B cell (primary cell): ENCODE measurements at places on chromosomes 4 and X. TPM values are rescaled to one million over a fixed set of nuclear protein-coding genes. Genes with fewer than 3 reads are reported as not detected.

DNA sequence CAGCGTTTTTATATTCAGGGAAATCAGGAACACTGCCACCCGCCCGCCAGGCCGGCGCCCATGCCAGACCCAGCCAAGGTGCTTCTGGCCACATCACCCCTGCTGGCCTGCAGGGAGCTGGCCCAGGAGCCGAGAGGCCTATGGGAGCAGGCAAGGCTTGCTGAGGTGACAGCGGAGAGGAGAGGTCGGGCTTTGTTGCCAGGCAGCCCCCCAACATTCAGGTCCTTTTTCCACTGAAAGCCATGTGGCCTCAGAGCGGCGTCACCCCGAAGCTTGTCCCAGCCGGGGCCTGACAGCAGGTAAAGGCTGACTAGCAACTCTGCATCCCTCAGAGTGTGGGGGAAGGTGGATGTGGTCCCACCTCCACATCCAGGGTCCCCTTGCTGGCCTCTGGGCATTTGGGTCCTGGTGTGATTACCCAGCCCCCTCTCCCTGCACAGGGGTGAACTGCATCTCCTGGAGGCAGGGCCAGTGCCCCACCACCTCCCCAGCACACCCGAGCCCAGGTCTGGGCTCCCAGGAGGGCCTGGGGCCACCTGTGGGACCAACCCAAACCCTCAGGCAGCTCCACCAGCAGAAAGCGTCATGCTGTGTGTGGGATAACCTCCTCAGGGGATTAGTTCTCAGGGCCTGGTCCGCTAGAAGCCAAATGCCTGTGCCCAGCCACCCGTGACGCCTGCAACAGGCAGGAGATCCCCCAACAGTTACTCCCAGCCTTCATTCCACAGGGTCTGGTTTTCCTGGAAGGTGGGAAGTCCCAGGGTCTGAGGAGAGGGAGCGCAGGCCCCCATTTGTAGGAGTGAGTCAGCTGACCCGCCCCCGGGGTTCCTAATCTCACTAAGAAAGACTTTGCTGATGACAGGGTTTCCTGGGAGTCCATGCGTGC, at the start of gene PDE6B:
Gene PDE6B (plus strand): TSS at position 869 of the 886 bp plus-strand sequence. CDS start 54 bp downstream, outside the sequence.
- no peak for DNase-seq

GRCh38 chr4:75831856-75832405, 70.3 kb downstream of the PPEF2 start:
- no peak for DNase-seq

DNA sequence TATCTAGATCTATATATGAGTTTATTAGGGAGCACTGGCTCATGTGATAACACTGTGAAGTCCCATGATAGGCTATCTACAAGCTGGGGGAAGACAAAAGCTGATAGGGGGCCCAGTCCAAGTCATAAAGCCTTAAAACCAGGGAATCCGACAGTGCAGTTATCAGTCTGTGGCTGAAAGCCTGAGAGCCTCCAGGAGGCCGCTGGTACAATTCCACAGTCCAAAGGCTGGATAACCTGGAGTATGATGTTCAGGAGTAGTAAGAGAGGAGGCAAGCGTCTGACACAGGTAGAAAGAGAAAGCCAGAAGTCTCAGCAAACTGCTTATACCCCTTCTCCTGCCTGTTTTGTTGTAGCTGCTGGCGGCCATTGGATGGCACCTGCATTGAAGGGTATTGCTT, 177.6 kb upstream of the SPRY1 start:
- no peak for DNase-seq

DNA sequence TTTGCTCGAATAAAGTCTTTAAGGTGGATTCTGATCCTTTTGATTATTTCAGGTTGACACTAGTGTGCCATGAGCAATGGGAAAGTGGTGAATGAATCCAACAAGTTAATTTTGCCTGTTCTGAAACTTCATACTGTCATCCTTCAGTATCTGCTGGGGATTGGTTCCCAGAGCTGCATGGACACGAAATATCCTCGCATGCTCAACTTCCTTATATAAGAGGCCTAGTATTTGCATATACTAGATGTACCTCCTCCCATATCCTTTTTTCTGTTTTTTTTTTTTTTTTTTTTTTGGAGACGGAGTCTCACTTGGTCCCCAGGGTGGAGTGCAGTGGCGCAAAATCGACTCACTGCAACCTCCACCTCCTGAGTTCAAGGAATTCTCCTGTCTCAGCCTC, 23.0 kb upstream of the PDS5A start:
- DNase-seq, result no peak

GRCh38 chrX:10989386-10989785, 121.7 kb upstream of the HCCS start:
- no peak for DNase-seq

DNA sequence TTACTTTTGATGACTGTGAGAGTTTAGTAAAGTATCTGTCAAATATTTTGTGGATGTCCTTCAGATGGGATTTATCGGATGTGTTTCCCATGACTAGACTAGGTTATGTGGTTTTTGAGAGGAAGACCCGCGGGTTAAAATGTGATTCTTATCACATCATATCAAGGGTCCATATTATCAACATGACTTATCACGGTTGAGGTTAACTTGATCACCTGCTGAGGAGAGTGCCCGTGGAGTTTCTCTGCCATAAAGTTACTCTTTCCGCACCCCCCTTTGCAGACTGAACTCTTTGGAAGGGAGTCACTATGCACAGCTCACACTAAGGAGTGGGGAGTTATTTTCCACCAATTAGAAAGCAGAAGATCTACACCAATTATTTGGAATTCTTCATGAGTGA, 38.7 kb downstream of the GLRB start:
- DNase-seq, result no peak

DNA sequence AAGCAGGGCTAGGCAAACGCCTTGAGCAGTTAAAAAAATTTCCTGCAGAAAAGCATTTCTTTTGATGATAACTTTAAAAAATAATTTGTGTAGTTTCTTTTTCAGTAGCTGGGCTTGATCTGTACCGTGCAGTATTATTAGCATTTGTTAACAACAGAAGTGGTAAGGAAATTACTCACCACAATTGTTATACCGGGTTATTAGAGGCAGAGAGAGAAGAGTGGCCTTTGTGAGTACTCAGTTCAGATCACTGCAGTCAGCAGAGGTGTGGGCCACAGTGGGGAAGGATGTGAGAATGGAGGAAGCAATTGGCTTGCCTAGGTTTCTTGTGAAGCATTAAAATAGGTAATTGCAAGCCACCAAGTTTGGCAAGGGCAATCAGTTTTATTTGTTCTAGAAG, 14.3 kb upstream of the IL21 start:
- DNase-seq, result no peak

GRCh38 chr4:169293343-169294176, 22.8 kb upstream of the SH3RF1 start:
- DNase-seq, result peak; percentile 70

The VCX3A gene
- not detected in 2 replicates for total RNA-seq

The SH3RF1 gene
- 5.4 and 6.5 TPM in 2 replicates for total RNA-seq

- DNase-seq, result no peak
These were observed 10.1 kb downstream of the OTOP1 start for GRCh38 chr4:4216648-4217047.

The JADE1 gene
- 42.4 and 45.4 TPM in 2 replicates for total RNA-seq

DNA sequence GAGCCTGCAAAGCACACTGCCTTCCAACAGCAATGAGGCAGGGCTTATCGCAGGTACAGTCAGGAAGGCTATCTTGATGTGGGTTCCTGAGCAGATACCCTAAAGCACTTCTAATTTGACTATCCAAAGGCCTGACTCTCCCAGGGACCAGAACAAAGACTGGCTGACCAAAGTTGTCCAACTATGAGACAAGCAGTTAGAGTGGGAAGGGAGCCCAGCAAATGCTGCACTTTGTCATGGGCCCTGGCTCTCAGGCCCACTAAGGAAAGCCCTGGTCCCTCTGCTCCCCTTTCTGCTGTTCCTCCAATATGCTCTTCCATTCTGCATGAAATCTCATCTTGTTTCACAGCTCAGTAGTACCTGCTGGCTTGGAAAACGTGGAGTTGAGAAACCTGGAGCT, 391.0 kb downstream of the RAB28 start:
- DNase-seq, result no peak

DNA sequence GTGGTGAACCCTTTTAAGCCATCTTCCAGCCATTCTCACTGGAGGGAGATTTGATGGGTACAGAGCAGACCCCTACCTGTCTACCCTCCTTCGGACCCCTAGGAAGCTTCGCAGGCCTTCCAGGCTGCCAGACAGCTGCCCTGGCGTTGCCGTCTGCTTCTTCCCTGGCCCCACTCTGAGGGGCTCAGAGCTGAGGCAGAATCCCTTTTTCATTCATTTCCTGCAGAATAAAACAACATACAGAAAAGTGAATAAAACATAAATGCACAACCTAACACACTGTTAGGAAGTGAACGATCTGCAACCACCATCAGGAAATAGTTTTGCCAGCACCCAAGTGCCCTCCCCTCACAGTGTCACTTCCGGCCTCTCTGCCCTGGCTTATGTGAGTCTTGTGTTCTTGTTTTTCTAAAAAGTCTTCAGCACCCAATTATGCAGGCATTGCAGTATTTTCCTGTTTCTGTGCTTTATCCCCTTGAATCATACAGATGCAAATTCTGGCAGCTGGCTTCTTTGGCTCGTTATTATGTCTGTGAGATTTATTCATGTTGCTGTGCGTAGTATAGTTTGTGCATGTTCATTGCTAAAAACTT, 5.6 kb upstream of the ADD1 start:
- DNase-seq, result peak; percentile 81

GRCh38 chrX:43661521-43662240, 5.6 kb downstream of the MAOA start:
- DNase-seq, result no peak

The ENPEP gene
- total RNA-seq, result not detected in 2 replicates

GRCh38 chrX:149471397-149471796, 33.7 kb downstream of the IDS start:
- DNase-seq, result no peak

The FAM114A1 gene
- total RNA-seq, result 2.2 and 2.9 TPM in 2 replicates

DNA sequence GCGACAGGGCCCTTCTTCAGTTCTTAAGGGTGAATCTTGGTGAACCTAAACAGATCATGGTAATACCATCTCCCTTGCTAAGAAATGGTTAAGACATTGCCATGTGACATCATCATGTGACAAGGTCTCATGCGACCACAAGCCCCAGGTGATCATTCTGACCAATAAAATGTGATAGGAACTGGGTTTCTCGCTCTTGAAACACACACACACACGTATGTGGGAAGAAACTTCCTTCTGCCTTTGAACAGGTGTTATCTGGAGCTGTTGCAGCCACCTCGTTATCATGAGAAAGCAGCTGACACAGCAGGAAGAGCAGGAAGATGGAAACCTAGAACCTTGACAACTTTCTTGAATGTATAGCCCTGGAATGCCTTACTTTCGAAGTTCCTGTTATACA, 10.2 kb downstream of the SOD3 start:
- no peak for DNase-seq

- DNase-seq, result peak; percentile 40
These were observed 46.1 kb downstream of the GRK4 start for GRCh38 chr4:3009422-3009821.

DNA sequence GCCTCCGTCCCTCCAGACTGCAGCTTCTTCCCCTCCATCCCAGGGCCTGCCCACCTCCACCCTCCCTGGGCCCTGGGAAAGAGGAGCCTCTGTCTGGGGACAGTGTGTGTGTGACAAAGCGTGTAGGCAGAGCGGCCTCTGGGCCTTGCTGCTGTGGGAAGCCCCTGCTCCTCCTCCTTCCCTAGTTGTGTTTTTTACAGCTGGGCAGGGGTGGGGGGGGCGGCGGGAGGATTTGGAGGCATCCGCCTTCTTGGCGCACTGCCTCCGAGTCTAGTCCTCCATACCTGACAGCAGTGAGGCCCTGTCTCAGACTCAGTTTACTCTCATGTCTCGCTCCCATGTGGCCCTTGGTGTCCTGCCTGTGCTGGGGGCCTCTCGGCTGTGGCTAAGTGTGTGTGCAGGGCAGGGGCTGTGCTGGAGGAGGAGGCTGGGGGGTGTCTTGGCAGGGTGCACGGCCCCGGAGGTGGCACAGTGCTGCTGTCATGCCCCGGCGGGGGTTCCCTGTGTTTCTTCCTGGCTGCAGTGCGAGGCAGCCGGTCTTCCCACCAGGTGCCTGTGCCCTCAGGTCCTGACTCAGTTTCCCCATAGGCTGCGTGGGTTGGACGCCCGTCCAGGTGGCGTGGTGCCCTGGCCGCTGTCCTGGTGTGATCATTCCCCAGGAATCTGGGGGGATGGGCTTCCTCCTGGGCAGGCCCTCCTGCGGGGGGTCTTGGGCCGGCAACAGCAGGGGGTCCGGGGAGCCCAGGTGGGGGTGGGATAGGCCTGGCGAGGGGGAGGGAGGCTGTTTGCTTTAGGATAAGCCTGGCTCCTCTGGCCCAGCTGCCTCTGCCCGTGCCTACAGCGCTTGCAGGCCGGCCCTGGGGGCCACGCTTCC, 7.0 kb downstream of the FGFRL1 start:
- no peak for DNase-seq

DNA sequence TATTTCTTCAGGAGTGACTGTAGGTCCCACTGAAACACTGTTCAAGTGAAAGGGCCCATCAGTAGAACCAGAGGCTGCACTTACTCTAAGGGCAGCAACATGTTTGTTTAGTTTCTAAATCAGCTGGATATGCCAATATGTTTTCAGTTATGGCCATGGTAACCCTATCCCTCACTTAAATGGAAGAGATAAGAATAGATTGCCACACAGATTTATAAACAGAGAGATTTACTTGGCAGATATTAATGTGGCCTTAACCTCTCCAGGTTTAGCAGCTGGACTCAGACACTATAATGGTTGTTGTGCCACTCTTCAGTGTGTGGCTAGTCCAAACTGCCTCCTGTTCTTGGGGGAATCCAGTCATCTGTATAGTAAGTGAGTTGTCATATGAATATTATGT, 354.1 kb downstream of the TEX13C start:
- DNase-seq, result no peak

The RTL5 gene
- total RNA-seq, result 21.0 and 22.4 TPM in 2 replicates

- no peak for DNase-seq
These were observed 83.6 kb upstream of the TTC29 start for GRCh38 chr4:147029296-147029695.

GRCh38 chr4:131441004-131441688, 1707.9 kb upstream of the PCDH10 start:
- no peak for DNase-seq

GRCh38 chrX:140151316-140151715, 186.0 kb upstream of the CXorf66 start:
- no peak for DNase-seq
